ENCODE measurements at places on chromosomes 7 and 10. TPM values are rescaled to one million over a fixed set of nuclear protein-coding genes. Genes with fewer than 3 reads are reported as not detected.

Gene OR2A42
- total RNA-seq: not detected

Gene VIPR2
- 4.5 TPM for total RNA-seq

DNA sequence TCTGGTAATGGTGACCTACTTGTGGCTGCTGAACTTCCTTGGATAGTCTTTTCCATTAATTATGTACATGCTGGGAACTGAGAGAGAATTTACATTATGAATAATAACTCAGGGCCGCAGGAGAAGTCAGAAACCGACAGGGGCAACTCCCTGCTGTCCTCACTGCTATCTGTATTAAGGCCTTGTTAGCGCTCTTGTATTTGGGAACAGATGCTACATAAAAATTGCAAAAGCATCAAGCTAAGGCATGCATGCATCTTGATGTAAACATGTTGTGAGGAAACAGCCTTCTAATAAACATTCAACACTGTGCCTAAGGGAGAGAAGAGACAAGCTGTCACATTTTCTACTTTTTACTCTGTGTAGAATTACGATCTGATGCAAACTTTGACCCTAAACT, 158.4 kb downstream of the PARD3 start:
- no peak for DNase-seq

Gene AKR1E2
- 10.0 TPM for total RNA-seq

DNA sequence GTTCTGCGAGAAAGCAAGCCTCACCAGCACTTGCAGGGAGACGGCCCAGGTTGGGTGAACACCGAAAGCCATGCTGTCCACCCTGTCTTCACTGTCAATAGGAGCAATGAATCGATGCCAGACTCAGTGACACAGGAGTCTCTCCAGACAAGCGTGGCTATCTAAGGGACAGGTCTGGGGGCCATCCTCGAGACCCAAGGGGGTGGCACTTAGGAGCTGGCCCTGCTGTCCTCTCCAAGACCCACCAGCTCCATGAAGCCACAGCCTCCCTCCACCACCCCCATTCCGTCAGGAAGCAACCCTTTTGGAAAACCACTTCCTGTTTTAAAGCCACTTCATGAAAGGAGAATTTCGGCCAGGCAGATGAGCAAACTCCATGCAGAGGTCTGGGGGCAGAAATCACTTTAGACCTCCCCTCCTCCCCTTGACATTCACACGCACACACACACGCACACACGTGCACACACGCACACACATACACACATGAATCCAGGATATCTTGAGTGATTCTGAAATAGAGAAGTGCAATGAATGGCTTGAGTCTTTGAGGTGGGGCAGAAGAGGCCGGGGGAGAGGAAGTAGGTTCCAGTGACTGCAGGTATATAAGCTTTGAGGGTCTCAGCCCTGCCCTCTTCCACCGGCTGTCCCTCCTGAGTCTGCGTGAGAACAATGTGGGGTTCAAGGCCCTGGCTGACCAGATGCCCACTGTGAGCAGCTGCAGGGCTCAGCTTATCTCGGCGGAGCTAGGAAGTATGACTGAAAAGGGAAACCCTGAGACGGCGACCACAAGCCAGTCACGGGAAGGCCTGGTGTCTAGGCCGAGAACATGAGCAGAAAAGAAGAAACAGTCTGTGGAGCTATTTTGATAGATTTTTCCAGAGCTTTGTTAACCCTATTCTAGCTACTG, 25.0 kb downstream of the RGS10 start:
- no peak for DNase-seq

GRCh38 chr10:72552857-72553256, 73.0 kb downstream of the MICU1 start:
- DNase-seq: no peak

DNA sequence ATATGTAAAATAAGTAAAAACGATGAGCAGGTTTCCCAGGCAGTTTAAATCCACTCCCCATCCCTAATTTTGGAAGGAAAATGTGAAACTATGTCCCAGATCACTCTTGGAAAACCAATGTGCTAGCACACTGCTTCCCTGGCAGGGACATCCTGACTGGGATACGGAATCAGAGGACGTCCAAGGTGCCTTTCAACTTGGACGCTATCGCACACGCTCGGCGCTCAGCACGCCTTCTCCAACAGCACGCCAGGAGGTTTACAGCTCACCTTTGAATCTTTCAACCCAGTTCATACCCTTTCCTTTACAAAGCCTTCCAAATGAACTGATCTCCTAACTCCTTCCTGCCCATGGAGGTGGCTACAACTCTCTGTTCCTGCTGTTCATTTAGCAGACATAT, 47.1 kb downstream of the BEND7 start:
- DNase-seq: no peak

Gene MSMB
- not detected for total RNA-seq

- no peak for DNase-seq
Observed at GRCh38 chr7:128732521-128733277, 6.5 kb upstream of the CALU start.

DNA sequence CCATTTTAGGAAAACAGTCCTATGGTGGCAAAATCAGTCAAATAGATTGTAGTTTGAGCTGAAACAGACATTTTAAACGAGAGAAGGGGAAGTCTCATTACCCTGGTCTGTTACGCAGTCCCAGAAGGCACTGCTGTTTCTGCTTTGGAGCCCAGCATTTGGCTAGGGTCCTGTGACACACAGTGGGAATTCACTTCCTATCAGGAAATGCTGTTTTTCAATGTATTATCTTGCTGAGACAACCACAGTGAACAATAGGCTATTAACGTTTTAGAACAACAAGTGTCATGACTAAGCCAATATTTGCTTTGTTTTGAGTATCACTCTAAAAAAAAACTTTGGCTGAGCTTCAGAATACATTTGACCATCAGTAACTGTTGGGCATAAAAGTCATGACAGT, 74.1 kb downstream of the ADD3 start:
- DNase-seq: no peak

GRCh38 chr7:13017333-13017857, 330.0 kb downstream of the ARL4A start:
- no peak for DNase-seq

GRCh38 chr7:51321961-51322515, 5.4 kb upstream of the COBL start:
- DNase-seq: no peak

Gene SLC18A3
- not detected for total RNA-seq

DNA sequence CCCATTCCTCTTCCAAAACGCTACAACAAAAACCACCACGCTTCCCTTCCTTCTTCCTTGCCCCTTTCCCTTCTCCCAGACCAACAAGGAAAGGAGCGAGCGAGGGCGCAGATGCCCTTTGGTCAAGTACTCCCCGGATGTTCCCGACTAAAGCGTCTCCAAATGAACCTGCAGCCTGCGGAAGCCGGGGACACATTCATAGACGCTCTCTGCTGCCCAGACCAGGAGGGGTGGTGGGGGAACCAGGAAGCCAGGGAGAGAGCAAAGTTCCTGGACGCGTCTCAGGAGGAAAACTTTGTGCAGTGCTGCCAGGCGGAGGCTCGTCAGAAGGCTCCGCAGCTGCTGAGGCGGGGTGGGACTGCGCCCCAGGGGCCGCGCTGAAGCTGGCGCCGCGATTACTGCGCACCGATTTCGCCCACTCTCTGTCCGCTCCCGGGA, 754 bp downstream of the SEMA3D start:
- peak; percentile 62 for DNase-seq

DNA sequence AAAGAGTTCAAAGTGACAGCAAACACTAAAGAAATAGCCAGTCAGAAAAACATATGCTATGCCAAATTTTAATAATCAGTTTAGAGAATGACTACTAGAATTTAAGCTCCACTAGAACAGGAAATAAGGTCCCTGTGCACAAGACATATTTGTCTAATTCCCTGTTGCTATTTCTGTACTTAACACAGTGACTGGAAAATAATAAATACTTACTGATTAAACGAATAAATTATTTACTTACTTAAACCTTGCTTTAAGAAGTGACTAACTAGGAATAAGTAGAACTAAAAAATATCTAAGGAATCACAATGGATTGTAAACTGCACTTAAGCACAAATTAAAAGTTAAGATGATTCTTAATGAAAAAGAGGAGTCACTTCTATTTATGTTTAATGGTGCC, 22.3 kb downstream of the NPS start:
- no peak for DNase-seq

- no peak for DNase-seq
Observed at GRCh38 chr10:60235001-60235400, 154.7 kb downstream of the ANK3 start.

DNA sequence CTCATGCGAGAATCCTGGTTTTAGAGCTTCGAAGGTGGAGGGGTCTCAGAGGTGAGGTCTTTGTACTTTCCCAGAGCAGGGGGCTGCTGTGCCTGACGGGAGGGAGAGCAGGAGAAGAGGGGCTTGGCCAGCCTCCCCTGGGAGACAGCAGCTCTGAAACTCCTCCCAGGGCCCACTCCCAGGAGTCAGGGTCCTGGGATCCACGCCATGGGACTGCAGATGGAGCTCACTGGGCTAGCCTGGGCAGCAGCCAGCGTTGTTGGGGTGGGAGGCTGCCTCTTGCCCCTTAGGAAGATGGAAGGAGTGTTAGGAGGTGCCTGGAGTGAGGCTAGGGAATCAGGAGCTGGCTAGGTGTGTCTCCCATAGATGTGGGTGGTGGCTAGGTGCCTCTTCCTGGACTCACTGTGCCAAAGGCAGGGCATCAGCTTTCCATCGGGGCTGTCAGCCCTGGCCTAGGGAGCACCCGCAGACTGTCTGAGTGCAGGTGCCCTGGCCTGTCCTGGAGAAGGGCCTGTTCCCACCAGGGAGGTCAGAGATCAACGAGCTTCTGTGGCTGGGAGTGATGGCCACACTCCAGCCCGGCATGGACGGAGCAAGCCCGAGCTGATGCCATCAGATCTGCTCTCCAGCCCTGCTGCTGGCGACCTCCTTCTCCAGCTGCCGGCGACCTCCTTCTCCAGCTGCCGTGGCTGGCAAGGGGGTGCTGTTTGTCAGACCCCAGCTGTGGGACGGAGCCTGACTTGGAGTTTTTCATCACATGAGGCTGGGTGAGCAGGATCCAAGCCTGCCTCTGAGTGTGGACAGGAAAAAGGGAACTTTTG, 111.3 kb downstream of the PTPN20 start:
- DNase-seq: peak; percentile 70

GRCh38 chr10:19921300-19922140, 105.3 kb downstream of the PLXDC2 start:
- no peak for DNase-seq

DNA sequence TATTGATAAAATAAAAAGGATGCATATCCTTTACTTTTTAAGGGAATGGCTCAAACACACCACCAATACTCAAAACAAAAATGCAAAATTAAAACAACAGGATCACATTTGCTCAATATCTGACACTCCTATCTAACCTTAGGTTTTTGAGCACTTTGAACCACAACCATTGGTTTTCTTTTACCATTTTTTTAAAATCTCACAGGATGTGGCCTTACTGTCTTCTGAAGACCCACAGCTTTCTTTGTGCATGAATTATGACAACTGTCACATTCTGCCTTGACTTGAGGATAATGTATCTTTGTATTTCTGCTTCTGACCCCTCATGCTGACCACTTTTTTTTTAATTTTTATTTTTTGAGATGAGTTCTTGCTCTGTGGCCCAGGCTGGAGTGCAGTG, 461.1 kb upstream of the NRP1 start:
- no peak for DNase-seq

Gene CLDN12
- total RNA-seq: 30.8 TPM

Gene C10orf67
- total RNA-seq: 1.6 TPM

All from upper lobe of right lung (tissue), 1 donor.